Urothelium cell line (cell line): ENCODE measurements at places on chromosomes 7 and 10.

- DNase-seq, result no peak
Measured at GRCh38 chr10:79384773-79385391, 37.6 kb downstream of the PPIF start.

GRCh38 chr7:117741962-117742361 is 131.3 kb downstream of the CTTNBP2 start:
- no peak for DNase-seq

DNA sequence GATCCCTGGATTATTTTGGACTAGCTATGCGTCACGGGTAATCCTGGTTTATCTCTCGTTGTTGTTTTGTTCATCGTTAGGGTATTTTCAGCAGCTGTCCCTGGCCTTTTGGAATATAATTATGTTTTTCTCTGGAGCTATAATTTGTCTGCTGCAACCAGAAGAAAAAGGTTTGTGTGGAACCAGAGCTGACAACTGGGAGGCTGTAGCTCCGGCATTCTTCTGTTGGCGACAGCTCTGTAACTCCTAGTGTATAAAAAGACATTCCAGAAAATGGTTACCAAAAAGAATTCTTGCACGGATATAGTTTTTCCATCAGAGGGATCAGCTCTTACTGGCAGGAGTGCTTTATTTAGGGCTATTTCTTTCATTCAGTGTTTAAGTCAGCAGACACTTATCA is 130.9 kb upstream of the PRR15 start:
- no peak for DNase-seq

DNA sequence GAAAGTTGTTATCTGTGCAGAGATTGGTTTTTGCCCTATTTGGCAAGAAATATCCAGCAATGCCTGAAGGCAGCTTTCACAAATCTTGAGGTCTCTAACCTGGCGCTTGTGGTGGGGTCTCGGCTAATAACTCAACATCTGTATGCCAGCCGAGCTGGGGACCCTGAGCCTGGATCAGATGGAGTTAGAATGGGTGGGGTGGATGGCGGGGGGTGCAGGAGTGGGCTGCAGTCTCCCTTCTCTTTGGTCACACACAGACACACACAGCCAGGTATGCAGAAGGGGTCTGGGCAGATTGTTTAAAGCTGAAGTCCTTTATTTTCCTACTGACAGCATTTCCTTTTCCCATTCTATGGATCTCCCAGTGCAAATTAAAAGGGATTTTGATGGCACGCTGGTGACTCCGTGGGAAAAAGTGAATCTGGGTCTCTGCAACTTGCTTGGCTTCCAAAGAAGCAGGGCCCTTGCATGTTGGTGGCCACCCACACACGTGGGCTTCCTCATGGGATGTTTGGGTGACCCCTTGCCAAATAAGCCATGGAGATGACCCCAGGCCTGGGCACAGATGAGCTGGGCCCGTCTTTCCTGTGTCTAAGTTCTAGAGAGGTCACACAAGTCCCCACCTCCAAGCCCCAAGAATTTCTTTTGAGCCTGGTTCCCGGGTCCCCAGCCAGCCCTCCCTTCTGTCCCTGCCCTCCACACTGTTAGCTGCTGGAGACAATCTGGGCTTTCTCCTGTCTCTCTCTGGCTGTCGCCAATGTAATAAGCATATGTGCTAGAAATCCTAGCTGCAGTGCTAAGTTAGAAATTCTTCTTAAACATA is 39.9 kb upstream of the EMX2 start:
- DNase-seq, result no peak

DNA sequence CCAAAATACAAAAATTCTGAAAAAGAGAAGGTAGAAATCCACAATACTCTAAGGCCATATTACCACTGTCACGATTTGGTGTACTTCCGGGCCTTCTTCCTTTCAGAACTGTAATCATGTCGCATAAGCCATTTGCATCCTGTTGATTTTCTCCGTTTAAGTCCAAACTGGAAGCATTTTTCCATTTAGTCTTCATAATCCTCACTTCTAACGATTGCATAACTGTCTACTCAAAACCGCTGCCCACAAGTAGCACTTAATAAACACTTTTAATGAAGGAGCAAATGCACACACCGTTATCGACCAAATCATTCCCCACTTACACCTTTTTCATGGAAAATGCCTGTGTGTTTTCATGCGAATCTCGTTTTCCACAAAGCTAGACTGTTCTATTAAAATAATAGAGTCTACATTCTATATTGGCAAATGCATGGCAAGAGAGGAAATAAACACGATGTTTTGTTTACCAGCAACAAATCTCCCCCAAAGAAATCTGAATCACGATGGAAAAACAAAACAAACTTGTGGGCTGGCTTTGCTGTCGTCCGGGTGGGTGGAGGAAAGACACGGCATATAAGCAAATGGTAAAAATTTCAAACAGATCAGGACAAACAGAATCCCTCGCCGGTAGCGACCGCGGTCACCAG is 1.0 kb downstream of the ATE1 start:
- DNase-seq, result no peak

DNA sequence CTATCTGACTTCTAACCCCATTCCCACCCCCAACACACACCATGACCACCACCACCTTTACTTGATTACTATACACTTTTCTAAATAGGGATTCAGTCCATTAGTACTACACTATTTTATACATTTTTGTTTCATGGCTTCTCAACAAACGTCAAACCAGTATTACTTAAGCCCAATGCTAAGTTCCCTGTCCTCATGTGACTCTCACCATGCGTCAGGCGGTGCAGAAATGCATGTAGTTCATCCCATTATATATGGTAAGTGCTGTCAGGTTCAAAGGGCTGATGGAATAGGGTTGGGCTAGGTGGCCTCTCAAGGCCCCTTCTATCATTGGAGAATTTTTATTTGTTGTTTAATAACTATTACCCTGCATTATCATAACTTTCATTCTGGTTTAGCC is 19.5 kb upstream of the VPS41 start:
- DNase-seq, result no peak

- DNase-seq, result no peak
Measured at GRCh38 chr7:36232555-36232954, 79.5 kb downstream of the EEPD1 start.

- no peak for DNase-seq
Measured at GRCh38 chr10:120016906-120017305, 124.4 kb downstream of the SEC23IP start.

- no peak for DNase-seq
Measured at GRCh38 chr10:127833804-127834203, 58.9 kb downstream of the CLRN3 start.

- peak; percentile 80 for DNase-seq
Measured at GRCh38 chr7:28037220-28038010, 143.2 kb downstream of the JAZF1 start.

DNA sequence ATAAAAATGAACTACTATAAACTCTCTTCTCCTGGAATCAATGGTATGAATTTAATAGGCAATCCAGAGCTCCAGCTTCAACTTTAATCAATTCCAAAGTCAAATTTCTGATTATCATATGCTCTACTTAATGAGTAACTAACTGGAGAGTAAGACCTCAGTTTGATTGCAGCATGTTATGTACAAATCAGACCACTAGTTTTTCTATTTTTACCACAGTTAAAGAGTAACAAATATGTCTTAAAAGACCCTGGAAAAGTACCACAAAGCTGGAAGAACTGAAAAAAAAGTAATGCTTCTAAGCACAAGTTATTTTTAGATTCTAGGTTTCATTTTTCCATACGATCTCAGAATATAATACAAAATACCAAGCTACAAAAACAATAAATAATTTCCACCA is 56.0 kb upstream of the TNKS2 start:
- no peak for DNase-seq

DNA sequence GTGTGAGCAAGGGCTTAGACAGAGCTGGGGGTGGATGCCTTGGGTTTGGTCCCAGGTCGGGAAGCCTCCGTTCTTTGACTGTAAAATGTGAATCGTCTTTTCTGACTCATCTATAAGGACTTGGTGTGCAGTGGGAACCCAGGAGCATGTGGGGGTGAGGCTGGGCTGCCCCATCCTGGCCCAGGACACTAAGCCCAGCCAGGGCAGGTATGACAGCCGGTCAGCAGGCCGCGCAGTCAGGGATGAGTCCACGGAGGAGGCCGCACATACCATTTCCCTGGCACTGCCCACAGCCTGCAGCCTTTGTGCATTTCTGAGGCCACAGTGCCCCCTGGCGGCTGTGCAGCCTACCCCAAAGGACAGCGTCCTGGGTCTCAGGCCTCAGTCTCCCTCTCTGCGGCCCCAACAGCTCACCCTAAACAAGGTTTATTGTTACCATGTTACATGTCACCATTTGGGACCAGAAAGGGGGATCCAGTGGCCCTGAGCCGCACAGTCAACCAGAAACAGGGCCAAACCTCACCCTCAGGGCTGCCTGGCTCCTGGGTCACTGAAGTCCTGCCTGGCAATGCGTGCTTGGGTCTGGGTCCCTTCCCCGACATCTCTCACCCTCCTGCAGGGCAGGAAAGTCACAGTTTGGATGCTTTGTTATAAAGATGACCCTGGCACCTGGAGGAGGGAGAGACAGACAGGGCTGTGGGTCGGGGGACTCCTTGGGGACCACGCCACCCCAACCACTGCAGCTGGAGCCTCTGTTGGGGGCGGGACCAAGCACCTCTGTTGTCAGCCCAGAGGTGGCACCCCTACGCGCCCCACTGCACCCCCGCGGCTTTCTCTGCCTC is 14.4 kb upstream of the SH2B2 start:
- DNase-seq, result peak; percentile 96

DNA sequence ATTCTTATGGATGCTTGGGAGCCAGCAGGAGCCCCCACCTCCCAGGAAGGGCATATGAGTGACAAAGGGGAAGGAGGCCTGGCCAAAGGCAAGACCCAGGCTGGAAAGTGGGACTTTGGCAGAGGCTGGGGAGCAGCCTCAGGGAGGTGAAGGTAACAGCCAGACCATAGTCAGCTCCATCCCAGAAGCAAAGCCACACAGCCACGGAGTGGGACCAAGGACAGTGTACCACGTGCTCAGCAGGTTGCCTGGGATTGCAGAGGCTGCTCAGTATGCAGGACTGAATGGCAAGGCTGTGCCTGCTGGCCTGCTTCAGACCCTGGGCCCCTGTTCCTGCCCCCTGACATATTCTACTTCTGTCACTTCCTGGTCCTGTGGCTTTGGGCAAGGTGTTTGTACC is 17.6 kb upstream of the GPR26 start:
- no peak for DNase-seq

DNA sequence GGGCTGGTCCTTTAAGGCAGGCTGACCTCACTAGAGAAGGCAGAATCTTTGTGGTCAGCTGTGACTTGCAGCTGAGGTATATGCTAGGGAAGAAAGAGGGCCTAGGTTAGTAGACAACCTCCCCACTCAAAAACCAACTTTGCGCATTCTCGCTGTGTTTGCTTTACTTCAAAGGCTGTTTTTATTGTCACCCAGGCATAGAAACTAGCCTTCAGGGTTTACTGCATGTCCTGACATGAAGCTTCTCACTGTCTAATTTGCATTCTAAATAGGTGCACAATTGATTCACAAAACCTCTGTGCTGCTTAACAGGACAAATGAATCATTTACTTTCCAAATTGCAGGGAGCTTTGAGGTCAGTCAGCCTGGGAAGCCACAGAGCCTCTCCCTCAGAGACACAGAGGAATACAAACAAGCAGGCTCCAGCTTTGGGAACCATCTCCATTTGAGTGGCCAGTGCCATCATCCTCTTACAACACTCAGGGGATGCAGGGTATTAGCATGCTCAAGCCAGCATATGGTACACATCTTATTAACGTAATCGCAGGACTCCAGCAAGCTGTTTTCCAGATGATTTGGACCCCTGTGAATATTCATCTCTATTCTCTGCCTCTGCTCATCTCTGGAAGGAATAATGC is 596.4 kb upstream of the GHITM start:
- no peak for DNase-seq

DNA sequence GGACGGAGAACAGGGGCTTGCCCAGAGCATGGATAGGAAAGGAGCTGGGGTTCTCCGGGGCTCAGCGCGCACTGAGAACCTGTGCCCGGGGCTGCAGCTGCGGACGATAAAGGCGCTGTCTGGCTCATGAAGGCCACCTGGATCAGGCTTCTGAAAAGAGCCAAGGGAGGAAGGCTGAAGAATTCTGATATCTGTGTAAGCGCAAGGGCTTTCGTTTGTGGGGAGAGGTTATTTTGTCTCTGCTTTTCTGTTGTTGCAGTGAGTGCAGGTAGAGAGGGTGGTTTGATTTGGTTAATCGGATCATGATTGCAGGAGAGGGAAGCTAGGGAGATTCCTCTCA is 250.5 kb downstream of the NSUN6 start:
- no peak for DNase-seq

GRCh38 chr7:34780546-34780945 is 122.5 kb downstream of the NPSR1 start:
- no peak for DNase-seq

- no peak for DNase-seq
Measured at GRCh38 chr7:44277851-44278250, 47.5 kb downstream of the CAMK2B start.

DNA sequence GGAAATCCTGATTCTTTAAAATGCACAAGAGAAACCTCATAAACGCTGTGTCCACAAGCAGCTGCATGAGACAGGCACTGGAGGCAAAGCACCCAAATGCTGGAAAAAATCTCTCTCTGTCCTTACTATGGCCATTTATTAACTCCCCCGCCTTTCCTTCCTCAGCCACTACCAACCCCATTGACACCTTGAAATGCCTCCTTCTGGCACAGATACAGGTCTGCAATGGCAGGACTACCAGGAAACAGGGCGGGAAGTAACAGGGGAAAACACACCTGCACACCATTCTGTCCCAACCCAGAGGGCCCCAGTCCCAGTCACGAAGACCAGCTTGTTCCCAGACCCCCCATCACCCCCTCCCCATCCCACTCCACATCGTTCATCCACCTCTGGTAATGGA is 224.3 kb downstream of the PARD3 start:
- no peak for DNase-seq
